Anterior cingulate cortex (tissue), 58 donors: ENCODE measurements at places on chromosomes 2 and 18.
A peak's percentile ranks its signal among the peaks of the same experiment; 100 is the strongest.

GRCh38 chr2:233836359-233836758 is 18.0 kb downstream of the HJURP start:
- DNase-seq: no peak

GRCh38 chr2:109719871-109720270 is 74.2 kb upstream of the RGPD5 start:
- DNase-seq: no peak

DNA sequence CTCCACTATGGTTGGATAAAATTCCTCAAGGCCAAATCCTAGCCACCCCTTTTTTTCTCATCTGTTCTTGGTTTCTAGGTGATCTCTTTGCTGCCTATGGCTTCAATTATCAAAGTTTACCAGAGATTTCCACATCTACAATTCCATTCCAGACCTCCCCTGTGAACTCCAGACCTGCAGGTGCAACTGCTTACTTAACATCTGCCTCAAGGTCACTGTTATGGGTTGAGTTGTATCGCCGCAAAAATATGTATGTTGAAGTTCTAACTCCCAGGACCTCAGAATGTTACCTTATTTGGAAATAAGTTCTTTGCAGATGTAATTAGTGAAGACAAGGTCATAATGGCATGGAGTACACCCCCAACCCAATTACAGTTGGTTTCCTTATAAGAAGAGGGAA is 60.4 kb upstream of the SOS1 start:
- no peak for DNase-seq

DNA sequence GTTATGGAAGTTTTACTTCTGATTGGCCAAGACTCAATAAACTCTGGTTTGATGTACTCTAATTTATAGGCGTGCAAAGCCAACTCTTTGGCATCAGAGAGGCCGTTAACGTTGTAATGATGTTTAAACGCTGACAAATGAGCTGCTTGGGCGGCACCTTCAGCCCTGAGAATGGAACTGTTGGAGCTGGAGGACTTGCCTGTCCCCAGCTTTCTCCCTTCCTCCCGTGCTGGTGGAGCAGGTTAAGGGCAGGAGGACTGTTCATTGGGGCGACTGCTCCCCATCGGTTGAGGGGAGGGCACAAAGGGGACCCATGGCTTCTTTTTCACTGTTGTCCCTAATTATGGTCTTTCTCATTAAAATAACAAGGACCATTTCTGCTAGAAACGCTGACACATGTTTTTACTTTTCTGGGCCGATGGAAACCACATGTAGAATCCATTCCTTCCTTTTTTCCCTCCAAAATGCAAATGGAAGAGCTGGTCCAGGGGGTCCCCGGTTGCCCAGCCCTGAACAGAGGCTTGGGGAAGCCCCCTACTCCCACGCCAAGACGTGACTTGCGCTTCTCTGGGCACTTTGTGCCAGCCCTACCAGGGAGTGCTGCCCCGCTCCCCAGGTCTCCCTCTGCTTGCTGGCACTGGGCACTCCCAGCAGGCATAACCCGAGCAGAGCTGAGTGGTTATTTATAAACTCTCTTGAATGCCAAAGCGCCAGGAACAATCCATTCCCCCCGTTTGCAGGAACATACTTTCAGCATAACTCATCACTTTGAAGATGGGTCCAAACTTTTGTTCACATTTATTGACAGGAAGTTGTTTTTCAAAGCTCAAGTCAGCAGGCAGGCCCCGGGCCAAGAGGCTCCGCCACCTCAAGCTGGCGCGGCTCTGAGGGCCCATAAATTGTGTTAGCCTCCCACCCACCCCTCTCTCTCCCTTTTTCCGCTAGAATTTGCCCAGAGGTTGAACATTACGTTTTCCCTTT is 170.1 kb downstream of the ASB1 start:
- DNase-seq: no peak

GRCh38 chr18:10131460-10132395 is 217.9 kb downstream of the VAPA start:
- DNase-seq: no peak

- DNase-seq: no peak
Observed at GRCh38 chr2:85584857-85585780, 888 bp downstream of the VAMP5 start.

- no peak for DNase-seq
Observed at GRCh38 chr2:78549766-78550165, 475.7 kb upstream of the REG3G start.

DNA sequence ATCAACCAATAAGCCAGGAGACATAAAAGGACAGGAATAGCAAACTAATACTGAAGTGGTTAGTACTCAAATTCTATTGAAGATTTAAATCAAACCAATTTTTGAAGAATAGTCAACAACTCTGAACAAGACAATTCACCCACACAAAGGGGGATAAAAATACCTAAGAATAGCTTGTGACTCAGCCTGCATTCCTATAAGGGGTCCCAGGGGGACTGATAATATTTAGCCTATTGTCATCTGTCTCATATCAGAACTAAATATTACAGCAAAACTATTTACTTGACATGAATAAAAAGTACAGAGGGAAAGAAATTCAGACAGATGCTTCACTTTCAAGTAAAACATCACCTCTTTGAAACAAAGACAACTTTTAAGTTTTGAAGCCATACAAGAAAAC is 7.7 kb downstream of the ITSN2 start:
- DNase-seq: no peak

DNA sequence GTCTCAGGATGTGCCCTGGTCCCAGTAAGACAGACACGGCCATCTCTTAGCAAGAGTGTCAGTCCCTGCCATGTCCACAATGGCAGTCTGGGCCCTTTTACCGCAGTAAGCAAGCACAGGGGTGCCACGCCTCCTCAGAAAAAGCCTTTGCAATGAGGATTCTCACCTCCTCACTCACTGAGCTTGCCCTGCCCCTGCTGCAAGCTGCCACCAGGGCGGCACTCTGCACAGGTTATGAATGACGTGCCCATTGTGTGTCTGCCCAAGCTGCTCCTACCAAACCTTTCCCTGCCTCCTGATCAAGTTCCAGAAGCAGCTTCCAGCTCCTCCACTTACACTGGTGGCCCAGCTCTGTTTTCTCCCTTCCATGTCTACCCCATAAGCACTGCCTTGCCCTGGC is 23.3 kb downstream of the ERCC3 start:
- DNase-seq: no peak

DNA sequence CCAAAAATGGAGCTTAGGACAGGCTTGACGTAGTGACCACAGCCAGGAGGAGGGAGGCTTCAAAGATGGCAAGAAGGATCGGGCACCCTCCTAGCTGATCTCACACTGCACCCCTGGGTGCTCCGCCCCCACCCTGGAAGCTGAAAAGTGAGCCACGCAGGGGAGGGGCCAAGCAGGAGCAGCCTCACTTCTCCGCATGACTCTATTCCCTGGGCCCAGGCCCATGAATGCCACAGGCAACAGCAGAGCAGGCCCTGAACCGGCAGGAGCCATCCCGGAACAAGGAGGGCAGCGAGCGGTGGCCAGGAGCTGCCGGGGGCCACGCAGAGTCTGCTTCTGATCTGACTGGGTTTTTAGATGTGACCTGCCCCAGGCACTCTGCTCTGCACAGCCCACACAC is 30.0 kb downstream of the BIN1 start:
- no peak for DNase-seq

GRCh38 chr18:55794288-55795052 is 206.5 kb upstream of the TCF4 start:
- DNase-seq: no peak

- no peak for DNase-seq
Observed at GRCh38 chr2:40201425-40201824, 250.5 kb downstream of the SLC8A1 start.

GRCh38 chr2:128366713-128367511 is 48.2 kb upstream of the HS6ST1 start:
- no peak for DNase-seq

DNA sequence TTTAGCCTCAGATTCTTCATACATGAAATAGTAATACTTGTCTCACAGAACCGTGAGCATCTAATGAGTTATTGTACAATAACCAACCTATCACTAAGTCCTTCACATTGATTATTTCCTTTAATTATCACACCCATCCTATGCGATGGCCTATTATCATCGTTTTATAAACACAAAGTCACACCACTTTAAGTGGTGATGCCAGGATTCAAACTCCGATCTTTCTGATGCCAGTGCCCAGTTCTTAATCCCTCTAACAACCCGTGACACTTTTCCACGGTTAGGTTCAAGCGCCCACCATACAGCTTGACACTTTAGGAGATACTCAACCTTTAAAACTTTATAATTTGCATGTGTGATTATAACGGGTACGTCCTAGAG is 523 bp upstream of the ALMS1 start:
- no peak for DNase-seq

DNA sequence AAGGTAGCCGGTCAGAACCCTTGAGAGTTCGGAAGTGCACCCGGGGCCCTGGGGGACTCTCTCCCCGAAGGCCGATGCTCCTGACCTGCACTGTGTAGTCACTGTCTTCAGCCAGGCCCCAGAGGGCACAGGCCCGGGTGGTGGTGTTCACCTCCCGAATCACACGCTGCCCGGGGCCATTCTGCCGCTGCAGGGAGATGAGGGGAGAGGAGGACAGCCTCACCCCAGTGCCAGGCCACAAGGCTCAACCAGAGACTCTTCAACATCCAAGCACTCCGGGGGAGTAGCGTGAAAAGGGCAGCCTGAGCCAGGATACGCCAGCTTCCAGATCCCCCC is 1.1 kb downstream of the FNDC4 start:
- no peak for DNase-seq

- peak; percentile 40 for DNase-seq
Observed at GRCh38 chr2:201781557-201782051, 871 bp upstream of the ALS2 start.
